Hypothalamus (tissue), 51 donors: ENCODE measurements at places on chromosomes 3 and 15.

DNA sequence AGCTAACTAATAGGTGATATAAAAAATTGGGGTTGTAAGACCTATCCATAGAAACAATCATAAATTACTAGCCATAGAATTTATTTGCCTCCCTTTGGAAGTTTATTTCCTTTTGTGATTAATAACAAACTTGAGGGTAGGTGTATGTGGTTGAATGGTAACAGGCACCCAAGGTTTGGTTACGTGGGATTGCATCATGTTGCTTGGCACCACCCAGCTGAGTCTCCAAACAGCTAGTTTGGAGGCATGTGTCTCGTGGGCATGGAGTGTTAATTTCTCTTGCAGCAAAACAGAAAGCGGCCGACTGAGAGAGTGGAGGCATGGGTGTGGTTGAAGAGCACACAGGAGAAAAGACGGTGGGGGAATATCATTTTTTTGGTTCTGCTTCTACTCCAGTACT is 441.4 kb downstream of the CNTN4 start:
- no peak for DNase-seq

GRCh38 chr3:150737874-150738679 is 24.9 kb downstream of the SIAH2 start:
- no peak for DNase-seq

- no peak for DNase-seq
Measured at GRCh38 chr3:42090973-42091731, at the start of gene TRAK1. Gene TRAK1, plus strand, starts transcription at chr3:42091357. Its CDS starts 113 bp downstream, at chr3:42091470.

DNA sequence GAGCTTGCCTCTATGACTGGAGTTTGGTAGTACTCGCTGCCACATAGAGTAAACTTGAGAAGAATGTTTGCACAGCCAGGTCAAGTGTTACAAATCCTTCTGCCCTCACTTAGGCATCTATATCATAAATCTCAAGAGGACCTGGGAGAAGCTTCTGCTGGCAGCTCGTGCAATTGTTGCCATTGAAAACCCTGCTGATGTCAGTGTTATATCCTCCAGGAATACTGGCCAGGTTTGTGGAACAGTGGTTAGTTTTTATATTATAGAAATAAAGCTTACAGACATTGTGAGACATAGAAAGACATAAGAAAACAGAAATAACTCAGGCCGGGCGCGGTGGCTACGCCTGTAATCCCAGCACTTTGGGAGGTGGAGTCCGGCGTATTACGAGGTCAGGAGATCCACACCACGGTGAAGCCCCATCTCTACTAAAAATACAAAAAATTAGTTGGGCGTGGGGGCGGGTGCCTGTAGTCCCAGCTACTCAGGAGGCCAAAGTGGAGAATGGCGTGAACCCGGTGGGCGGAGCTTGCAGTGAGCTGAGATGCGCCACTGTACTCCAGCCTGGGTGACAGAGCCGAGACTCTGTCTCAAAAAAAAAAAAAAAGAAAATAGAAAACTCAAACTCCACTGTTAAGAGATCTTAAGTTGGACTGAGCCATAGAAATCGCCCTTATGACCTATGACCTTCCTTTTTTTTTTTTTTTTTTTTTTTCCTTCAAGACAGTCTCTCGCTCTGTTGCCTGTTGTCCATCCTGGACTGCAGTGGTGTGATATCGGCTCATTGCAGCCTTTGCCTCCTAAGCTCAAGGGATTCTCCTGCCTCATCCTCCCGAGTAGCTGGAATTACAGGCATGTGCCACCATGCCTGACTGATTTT is 2.2 kb downstream of the RPSA start:
- DNase-seq: no peak

DNA sequence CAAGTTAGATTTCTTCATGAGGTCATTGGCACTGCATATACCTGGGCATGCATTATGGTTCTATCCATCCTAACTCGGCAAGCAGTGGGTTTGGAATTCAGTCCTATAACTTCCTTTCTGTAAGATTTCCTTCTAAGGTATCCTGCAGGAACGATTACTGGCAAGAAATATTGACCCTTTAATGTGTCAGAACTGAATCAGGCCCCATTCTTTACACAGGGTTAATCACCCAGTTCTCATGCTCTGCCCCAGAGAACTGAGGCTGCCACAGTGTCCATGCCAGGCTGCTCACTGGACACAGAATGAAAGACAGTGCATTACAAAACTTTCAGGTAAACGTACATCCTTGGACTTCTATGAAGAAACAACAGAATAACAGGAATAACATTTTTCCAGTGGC is 108.9 kb downstream of the RPL22L1 start:
- DNase-seq: no peak

DNA sequence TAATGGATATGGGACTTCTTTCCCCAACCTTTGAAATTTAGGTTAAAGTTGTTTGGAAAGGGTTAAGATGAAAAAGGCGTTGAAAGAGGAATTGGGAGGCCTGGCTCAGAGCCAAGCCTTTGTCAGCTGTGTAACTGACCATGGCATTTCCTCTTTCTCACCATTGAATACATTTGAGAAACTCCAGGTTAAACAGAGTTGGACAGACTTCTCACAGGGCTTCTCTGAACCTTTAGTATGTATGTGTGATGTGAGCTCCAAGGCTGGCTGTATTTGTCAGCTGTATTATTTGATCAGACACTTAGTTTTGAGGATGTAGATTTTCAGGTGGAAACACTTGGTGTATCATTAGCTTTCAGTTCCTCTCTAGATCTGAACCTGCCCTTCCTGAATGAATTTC is 136.4 kb upstream of the GOLGA6L4 start:
- no peak for DNase-seq

GRCh38 chr3:100834332-100834731 is 125.0 kb downstream of the TFG start:
- no peak for DNase-seq

DNA sequence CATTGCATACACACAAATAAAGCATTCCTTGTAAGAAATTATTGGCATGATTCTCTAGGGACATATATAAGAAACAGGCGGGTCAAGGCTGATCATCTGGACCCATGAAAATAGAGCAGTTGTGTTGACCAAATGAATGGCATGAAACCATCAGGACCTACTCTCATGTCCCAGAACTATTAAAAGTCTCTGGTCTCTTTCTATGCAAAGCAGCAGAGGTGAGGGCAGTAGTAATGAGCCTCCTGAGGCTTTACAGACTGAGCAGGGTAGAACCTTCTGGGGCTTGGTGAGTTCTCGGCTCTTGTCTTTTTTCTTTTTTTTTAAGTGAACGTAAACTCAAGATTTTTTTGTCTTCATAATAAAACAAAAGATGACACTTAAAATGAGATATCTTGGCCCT is 9.3 kb downstream of the GLDN start:
- DNase-seq: no peak

- DNase-seq: no peak
Measured at GRCh38 chr3:99960123-99960878, 142.6 kb downstream of the CMSS1 start.

DNA sequence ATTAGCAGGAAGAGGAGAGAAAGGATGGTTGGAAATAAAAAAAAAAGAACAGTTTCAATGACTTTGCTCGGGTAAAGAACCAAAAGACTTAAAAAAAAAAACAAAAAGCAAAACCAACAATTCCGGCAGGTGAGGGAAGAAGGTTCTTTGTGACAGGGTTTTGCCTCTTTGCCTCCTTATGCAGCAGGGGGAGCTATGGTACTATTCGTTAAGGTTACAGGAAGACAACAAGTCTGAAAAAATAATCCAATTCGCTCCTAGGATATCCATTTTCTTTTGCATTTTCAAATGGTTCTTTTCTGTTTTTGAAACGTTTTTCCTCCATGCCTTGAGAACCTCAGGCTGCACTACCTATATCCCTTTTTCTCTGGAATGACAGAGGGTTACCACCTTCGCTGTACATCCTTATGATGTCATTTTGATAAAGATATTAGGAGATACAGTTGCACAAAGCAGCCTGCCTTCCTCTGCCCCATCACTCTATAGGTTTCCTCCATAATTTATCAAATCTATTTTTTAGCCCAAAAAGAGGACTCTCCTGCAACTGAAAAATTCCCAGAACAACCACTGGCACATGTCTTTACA is 55.0 kb downstream of the CFAP20DC start:
- DNase-seq: peak; percentile 3

DNA sequence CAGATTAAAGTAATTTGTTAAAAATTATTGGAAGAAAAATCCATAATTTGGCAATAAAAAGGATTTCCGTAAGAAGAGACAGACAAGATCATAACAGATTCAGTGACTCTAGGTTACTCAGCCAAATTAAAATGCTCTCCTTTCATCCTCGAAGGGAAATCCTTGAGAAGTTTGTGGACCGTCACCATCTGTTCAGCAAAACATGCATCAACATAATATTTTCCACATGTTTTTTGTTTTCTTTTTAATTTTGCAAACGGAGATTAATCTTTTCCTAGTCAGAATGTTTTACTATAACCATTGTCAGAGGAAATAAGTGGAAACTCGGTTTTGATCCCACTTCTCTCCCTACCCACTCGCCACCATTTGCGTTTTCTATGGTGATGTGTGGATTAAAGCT is 128.3 kb downstream of the TMCO5A start:
- no peak for DNase-seq

GRCh38 chr3:23114432-23114831 is 88.7 kb upstream of the UBE2E2 start:
- no peak for DNase-seq

- DNase-seq: no peak
Measured at GRCh38 chr15:60918234-60918959, 310.7 kb downstream of the RORA start.

DNA sequence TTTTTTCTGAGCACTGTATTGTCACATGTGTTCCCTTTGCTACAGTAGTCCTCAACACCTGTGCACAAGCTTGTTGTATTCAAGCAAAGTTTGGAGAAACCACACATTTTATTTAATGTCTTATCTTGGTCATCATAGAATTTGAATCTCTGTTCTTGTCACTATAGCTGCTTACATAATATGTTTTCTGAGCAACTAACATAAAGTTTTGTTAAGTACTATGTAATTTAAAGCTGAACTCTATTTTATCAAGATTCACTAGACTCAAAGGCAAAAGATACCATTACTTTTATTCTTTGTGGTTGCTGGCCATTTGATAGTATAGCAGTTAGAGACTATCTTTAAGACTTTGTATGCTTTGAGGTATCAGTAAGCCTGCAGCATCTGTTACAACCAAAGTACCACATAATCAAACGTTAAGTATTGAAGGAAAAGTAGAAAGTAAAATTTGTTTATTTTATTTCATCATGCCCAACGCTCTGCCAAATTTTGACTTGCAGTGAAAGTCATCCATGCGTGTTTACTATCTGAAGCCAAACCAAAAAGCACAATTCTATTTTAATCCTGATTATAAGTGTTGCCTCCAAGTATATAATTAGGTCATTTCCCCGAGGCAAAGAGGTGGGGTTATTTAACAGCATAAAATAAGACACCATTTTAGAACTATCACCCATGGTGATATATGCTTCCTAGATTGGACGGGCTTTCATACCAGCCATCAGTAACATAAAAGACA is 10.3 kb upstream of the ABHD10 start:
- no peak for DNase-seq

DNA sequence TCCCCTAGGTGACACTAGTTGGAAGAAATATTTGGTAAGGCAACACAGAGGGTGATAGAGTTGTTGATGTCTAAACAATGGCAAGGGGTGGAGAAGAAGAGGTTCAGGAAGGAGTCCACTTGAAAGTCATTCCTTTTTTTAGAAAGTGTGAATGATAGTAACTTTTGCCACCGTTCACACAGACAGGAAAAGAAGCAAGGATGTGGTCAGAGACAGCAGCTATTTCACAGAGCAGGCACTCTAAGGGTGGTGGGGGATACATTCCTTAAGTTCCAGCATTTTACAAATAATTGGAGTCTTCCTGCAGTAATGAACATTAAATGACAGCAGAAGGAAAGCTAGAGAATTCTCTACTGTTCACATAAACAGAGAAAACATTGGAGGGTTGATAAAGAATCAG is 75.4 kb upstream of the ZNF385D start:
- DNase-seq: no peak

GRCh38 chr3:10688548-10689172 is 127.4 kb upstream of the SLC6A11 start:
- no peak for DNase-seq

- DNase-seq: no peak
Measured at GRCh38 chr3:9388142-9388541, 9.3 kb upstream of the SETD5 start.

- DNase-seq: peak; percentile 13
Measured at GRCh38 chr15:52466134-52466701, 62.5 kb downstream of the MYO5A start.

DNA sequence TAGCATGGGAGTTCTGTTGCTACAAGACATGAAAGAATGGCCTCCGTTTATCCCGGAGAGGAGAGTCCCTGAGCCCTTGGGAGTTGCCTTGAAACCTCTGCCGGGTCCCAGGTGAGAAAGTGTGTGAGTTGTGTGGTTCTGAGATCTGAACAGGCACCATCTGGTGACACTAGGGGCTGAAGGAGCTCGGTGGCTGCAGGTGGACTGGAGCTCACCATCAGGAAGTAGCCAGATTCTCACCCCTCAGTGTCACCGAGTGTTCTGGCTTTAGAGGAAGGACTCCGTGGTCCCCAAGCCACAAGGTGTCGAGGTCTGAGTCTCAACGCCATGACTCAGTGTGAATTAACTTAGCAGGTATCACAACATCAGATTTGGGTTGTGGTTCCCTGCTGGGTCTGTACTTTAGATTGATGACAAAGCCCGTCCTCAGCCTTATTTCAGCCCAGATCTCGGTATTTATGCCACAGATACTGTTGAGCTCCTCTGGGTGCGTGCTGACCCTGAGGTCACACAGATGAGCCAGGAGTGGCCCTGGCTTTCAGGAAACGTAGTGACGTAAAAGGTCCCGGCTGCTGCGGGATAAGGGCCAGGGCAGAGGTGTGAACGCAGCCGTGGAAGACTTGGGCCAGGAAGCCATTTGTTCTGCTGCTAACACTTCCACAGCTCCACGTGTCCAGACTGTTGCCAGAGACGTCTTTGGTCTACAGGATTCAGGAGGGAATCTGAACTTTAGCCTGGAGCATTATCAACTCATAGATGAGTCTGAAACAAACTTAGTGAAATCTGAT is 54.4 kb downstream of the PGPEP1L start:
- no peak for DNase-seq

- DNase-seq: no peak
Measured at GRCh38 chr15:77698481-77698880, 65.8 kb upstream of the LINGO1 start.
